Endothelial cell (in vitro differentiated cells): ENCODE measurements at places on chromosomes 2 and 18. TPM values are rescaled to one million over a fixed set of nuclear protein-coding genes. Genes with fewer than 3 reads are reported as not detected.

COLEC11 gene
- total RNA-seq: 2.3 TPM

MATN3 gene
- 8.9 TPM for total RNA-seq

TMEM198 gene
- total RNA-seq: not detected

CMPK2 gene
- total RNA-seq: 0.49 TPM

RAB6C gene
- 1.4 TPM for total RNA-seq

TMEFF2 gene
- total RNA-seq: 0.10 TPM

PPM1B gene
- total RNA-seq: 31.2 TPM

RBFA gene
- total RNA-seq: 25.6 TPM

EVA1A gene
- total RNA-seq: 19.9 TPM

NOL4 gene
- total RNA-seq: 0.67 TPM

FKBP1B gene
- total RNA-seq: 31.1 TPM

DHRS9 gene
- not detected for total RNA-seq

ANKRD12 gene
- 32.9 TPM for total RNA-seq

HADHB gene
- 101 TPM for total RNA-seq

ACYP2 gene
- 7.0 TPM for total RNA-seq

ZRANB3 gene
- total RNA-seq: 9.4 TPM

DUSP11 gene
- total RNA-seq: 32.4 TPM

TMEM200C gene
- 0.85 TPM for total RNA-seq

TEX44 gene
- total RNA-seq: not detected

SERPINB11 gene
- total RNA-seq: not detected

CD207 gene
- total RNA-seq: 0.74 TPM

ATOH8 gene
- total RNA-seq: 1.8 TPM

XDH gene
- 1.0 TPM for total RNA-seq

ADCYAP1 gene
- 18.5 TPM for total RNA-seq

WIPF1 gene
- total RNA-seq: 62.8 TPM

PLGLB1 gene
- 1.1 TPM for total RNA-seq

TMEM163 gene
- 150 TPM for total RNA-seq

MYO5B gene
- total RNA-seq: 1.5 TPM

NAT8 gene
- total RNA-seq: not detected

IDH1 gene
- 171 TPM for total RNA-seq

ANKRD30BL gene
- not detected for total RNA-seq

PROKR1 gene
- 0.38 TPM for total RNA-seq

SRD5A2 gene
- 0.64 TPM for total RNA-seq

GTF3C2 gene
- total RNA-seq: 61.4 TPM

SLC5A7 gene
- total RNA-seq: not detected

TSGA10 gene
- 4.2 TPM for total RNA-seq

PHOSPHO2 gene
- total RNA-seq: 10.5 TPM

CHST9 gene
- total RNA-seq: 4.7 TPM

PTPRN gene
- total RNA-seq: 1.1 TPM

MAP3K19 gene
- not detected for total RNA-seq

SLC4A5 gene
- total RNA-seq: 4.2 TPM

SERPINB12 gene
- total RNA-seq: not detected

IL1F10 gene
- total RNA-seq: not detected

FMNL2 gene
- 41.7 TPM for total RNA-seq

SPHKAP gene
- total RNA-seq: 0.05 TPM

CFAP65 gene
- total RNA-seq: 0.59 TPM

PDIA6 gene
- total RNA-seq: 292 TPM

SLC66A3 gene
- total RNA-seq: 12.1 TPM

PSME4 gene
- total RNA-seq: 106 TPM

TOGARAM2 gene
- total RNA-seq: 0.23 TPM
